ENCODE measurements at places on chromosomes 1 and 21.

- no peak overlapping the region for H3K27ac ChIP-seq
- H3K27me3 ChIP-seq = no peaks in the 10 kb centered on the region
- no peaks in the 10 kb centered on the region for H3K4me1 ChIP-seq
- H3K4me3 ChIP-seq = no peak overlapping the region
Observed at GRCh38 chr21:20106368-20106767, 891.8 kb upstream of the NCAM2 start.

- H3K27ac ChIP-seq = no peak within 1 kb of the TSS
- no peaks in the 10 kb centered on the region for H3K36me3 ChIP-seq
- H3K27me3 ChIP-seq = no peaks in the 10 kb centered on the region
- H3K4me3 ChIP-seq = peak within 1 kb of the TSS; percentile 36
Observed at GRCh38 chr1:206469933-206470691, at the start of gene IKBKE. IKBKE (plus strand) TSS chr1:206470476; CDS start chr1:206473228, 2,752 bp downstream.

DNA sequence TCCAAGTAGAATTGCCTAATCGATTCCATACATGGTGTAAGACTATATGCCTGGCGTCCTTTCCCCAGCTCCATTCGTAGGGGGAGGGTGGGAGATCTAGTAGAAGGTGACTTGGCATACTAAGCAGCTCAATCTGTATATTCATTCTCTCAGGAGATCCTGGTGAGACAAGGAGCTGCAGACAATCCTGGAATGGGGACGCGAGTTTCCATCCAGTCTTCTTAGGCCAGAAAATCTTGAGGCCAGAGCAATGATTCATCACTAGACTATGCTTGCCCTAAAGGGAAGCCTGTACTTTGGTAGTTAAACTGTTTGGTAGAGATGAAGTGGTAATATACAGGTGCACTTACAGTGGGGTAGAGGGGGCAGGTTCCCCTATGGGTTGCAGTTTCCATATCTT is 468.7 kb downstream of the ADGRL2 start:
- H3K4me1 ChIP-seq = no peaks in the 10 kb centered on the region
- no peak overlapping the region for H3K4me3 ChIP-seq
- H3K27me3 ChIP-seq = no peaks in the 10 kb centered on the region

DNA sequence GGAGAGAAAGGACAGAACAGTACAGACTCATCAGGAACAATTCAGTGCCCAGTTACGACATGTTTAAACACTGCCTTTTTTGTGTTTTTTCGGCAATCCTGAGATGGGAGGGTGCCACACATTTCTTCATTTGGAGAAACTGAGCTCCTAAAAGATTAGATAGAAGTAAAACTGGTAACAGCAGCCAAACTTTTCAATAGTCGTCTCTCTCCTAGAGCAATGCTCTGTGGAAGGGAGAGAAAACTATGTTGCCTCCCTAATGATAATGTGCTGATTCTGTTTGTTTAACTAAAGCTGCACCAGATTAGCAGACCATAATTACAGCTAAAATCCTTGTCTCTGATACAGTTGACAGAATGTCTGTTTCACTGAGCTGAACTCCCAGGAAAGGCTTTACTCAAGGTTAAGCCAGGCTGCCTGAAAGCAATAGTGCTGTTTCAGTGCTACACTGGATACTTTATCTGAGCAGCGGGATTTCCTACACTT is 76.2 kb upstream of the CXADR start:
- H3K4me3 ChIP-seq = no peak overlapping the region
- no peak overlapping the region for H3K27ac ChIP-seq
- no peaks in the 10 kb centered on the region for H3K36me3 ChIP-seq
- DNase-seq = no peak

DNA sequence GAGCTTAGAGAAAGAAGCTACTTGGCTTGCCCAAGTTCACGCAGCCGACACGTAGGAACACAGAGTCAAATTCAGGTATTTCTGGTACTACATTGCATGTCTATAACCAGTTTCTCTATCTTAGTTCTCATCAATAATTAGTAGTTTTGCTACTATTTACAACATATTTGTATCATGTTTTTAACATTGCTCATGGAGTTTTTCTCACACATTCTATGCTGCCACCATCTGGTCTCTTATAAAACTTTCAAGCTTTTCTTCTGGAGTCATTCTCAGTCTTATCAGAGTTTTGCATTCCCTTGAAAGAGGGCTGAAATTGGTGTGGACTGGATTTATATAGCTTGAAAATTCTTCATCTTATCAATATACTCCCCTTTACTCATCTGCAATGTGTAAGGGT is 118.8 kb upstream of the PALMD start:
- H3K36me3 ChIP-seq = no peaks in the 10 kb centered on the region
- H3K27me3 ChIP-seq = no peaks in the 10 kb centered on the region
- no peak overlapping the region for H3K27ac ChIP-seq
- H3K4me3 ChIP-seq = no peak overlapping the region
- no peaks in the 10 kb centered on the region for H3K4me1 ChIP-seq

All from iPS DF 6.9 (cell line).